NCI-H2227 treated with DMSO at 0.1 percent for 48 hours (cell line): ENCODE measurements at places on chromosomes 16 and 17.

GRCh38 chr17:61200339-61200715 lies 199.3 kb upstream of the TBX2 start:
- no peak for DNase-seq

GRCh38 chr17:32822996-32823395 lies 53.9 kb downstream of the MYO1D start:
- no peak for DNase-seq

GRCh38 chr16:61892531-61892930 lies 143.7 kb downstream of the CDH8 start:
- DNase-seq = no peak

DNA sequence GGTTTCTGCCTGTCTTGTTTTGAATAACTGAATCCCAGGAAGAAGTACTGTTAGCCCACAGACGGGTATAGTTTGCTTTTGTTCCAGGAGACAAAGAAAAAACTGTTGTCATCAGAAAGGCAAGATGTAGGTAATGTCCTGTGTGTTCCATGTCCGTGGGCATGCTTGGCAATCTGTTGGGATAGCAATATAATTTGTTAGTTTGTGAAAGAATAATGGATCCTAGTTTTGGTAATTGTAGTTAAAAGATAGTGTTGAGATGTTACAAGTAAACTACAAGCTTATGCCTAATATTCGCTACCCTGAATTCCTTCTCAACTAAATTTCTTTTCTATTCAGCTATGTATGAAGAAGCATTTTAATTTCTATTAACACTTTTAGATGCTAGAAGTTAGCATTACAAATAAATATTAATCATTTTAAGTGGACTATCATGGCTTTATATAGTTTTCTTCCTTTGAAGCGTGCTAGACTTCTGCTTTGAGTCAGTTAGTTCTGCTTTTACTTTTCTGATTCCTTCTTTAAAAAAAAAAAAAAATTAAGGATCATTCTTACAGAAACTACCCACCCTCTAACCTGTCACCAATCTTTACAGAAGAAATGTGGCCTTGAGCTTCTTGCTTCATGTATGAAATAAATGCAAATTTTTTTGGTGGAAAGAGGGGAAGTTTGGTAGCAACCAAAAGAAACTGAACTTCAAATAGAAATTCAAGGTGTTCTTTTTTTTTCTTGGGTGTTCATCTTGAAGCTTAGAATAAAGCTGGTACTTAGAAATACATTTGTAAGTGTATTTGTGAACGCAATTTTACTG lies 2.4 kb downstream of the EVI2A start:
- no peak for DNase-seq

- no peak for DNase-seq
These were observed 446.5 kb downstream of the MAF start for GRCh38 chr16:79154086-79154485.

GRCh38 chr17:81097134-81097942 lies 62.4 kb downstream of the BAIAP2 start:
- peak; percentile 70 for DNase-seq

- no peak for DNase-seq
These were observed 8.6 kb upstream of the CCL2 start for GRCh38 chr17:34246446-34246845.

GRCh38 chr16:7209598-7209997 lies 123.0 kb upstream of the RBFOX1 start:
- peak; percentile 76 for DNase-seq

DNA sequence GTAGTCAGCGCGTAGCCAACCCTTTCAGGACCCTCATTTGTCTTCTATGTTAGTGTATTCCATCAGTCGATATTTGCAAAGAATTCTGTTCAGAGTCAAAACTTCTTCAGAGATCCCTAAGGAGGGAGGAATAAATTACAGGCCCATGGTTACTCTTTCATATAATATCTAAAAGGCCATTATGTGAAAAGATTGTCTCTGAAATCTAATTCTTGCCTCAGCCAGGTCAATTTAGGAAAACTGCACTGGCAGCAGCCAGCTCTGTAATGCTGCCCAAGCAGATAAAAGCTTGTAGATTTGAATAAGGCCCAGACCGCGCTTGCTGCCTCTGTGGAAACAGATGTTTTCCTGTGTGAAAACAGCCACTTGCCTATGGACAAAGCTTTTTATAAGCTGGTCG lies 379.8 kb downstream of the CNTNAP4 start:
- DNase-seq = peak; percentile 11

- peak; percentile 0 for DNase-seq
These were observed 926 bp downstream of the MYH10 start for GRCh38 chr17:8629371-8630226.

DNA sequence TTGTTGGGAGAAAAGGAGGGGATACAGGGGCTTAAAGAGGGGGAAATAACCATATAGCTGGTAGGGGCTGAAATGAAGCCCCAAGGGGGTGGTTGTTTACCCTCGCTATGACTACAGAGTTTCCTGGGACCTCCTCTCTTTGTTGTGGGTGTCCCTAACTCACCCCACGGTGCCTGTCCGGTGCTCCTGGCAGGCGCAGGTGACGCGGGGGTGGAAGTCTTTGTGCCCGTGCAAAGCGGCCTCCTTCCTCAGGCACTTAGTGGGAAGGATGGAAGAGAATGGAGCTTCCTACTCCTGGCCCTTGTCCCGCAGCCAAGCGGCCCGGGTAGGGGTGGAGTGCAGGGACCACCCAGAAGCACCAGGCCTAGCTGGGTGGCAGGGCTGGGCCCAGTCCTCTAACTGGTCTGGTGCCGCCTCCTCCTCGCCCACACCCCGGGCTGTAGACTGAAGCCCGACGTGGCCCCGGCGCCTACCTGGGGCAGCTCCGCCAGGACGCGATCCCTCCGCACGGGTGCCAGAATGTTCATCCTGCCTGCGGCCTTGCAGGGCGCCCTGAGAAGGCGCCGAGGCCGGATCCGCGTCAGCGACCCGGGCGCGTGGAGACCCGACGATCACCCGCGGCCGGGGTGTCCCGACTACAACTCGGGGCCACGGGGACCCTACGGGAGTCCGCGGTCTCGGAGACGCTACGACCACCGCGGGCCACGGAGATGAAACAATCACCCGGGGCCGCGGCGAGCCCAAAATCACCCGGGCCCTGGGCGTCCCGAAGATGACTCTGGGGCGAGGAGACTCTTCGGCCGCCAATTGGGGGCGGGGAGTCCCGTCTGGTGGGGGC lies 709 bp downstream of the RAB34 start:
- DNase-seq = no peak

- no peak for DNase-seq
These were observed 17.2 kb downstream of the ORC6 start for GRCh38 chr16:46706642-46707041.

- DNase-seq = no peak
These were observed 56.0 kb upstream of the TOB1 start for GRCh38 chr17:50922107-50922506.

- DNase-seq = peak; percentile 62
These were observed 12.4 kb upstream of the NFAT5 start for GRCh38 chr16:69553332-69553731.

GRCh38 chr17:73801455-73802100 lies 157.3 kb upstream of the SDK2 start:
- DNase-seq = no peak

GRCh38 chr16:15782573-15783365 lies 74.1 kb downstream of the MYH11 start:
- DNase-seq = no peak

DNA sequence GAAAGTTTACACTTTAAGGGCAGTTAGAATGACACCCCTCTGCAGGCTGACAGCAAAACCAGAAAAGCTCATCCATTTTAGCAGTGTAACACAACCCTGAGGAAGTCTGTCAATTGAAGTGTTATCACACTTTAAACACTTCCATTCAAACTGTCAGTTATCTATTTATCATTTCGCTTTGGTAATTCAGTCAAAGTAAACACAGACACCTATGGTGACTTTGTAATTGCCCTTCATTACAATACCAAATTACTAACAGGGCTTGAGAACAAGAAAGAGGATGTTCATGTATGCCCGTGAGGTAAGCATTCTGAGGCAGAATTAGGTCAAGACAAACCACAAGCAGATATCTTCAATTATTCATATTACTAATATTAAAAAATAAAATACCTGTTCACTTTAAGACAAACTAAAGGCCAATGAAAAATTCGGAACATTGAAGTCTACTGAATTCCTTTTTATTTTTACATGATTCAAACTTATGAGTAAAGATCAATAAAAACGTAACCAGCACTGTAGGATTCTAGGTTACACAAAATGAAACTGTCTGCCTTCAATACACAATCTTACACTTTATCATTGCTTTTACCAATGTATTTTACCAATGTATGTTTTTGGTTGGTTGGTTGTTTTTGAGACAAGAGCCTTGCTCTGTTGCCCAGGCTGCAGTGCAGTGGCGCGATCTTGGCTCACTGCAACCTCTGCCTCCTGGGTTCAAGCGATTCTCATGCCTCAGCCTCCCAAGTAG lies 57.1 kb downstream of the BRIP1 start:
- no peak for DNase-seq

DNA sequence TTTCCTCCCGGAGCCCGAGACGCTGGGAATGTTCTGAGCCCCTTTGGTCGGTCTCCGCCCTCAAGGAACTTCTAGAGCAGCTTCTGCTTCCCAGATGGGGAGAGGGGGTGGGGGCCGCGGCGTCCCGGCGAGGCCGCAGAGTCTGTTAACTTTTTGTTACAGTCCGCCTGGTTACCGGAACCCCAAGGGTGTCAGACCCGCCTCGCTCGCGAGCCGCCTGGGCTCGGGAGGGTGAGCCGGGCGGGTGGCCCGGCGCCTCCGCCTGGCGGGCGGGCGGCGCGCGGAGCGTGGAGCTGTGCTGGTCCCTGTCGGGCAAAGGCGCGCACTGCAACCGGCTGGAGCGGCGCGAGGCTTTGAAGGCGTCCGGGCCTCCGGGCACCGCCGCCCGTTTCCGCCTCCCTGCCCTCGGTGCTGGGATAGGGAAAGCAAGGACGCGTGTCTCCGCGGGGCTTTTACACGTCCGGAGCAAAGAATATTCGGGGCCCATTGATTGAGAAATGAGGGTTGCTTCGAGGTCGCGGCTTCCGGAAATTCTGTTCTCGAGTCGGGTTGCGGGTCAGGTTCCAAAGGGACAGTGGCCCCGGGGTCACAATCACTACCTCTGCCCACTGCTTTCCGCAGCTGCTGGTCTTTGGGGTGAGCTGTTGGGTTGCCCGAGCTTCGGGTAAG lies 1.7 kb downstream of the HS3ST3B1 start:
- no peak for DNase-seq

GRCh38 chr17:72790190-72790589 lies 302.3 kb downstream of the SLC39A11 start:
- no peak for DNase-seq

DNA sequence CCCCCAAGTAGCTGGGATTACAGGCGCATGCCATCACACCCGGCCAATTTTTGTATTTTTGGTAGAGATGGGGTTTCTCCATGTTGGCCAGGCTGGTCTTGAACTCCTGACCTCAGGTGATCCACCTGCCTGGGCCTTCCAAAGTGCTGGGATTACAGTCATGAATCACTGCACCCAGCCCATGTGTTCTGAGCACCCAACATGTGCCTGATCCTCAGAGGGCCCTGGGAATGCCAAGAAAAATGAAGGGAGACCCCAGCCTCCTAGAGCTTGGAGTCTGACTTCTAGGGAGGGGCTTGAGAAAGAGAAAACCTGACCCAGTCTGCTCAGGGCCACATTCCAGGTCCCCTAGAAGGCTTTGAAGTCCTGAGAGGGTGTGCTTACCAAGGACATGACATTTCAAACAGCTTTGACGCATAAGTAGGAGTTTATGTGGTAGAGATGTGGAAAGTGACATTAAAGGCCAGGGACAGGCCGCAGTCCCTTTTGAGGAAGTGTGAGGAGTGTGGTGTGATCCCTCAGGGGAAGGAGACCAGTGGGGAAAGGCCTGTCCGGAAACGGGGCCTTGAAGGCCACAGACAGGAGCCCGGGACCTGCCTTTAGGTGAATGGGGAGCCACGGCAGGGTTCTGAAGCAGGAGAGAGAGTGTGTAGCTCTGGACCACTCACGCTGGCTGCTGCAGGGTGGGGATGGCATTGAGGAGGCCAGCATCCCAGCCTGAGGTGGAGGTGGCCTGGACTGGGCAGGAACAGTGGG lies 1.1 kb upstream of the CCL22 start:
- DNase-seq = no peak

DNA sequence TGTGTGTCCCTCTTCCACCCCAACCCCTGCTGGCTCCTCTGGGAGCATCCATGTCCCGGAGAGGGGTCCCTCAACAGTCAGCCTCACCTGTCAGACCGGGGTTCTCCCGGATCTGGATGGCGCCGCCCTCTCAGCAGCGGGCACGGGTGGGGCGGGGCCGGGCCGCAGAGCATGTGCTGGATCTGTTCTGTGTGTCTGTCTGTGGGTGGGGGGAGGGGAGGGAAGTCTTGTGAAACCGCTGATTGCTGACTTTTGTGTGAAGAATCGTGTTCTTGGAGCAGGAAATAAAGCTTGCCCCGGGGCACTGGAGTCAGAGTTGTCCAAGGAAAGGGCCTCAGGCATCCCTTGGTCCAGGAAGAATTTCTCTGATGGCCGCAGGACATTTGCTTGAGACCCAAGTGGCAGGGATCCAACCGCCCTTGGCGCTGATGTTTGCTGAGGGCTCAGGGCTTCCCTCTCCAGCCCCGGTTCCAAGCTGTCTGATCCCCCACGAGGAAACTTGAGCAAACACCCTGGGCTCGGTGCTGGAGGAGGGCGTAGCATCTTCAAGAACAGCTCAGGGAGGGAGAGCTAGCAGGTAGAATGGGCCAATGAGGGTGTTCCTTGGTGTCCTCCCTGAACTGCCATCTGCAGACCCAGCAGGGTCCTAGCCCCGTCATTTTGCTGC lies 4.5 kb downstream of the NXPH3 start:
- no peak for DNase-seq

DNA sequence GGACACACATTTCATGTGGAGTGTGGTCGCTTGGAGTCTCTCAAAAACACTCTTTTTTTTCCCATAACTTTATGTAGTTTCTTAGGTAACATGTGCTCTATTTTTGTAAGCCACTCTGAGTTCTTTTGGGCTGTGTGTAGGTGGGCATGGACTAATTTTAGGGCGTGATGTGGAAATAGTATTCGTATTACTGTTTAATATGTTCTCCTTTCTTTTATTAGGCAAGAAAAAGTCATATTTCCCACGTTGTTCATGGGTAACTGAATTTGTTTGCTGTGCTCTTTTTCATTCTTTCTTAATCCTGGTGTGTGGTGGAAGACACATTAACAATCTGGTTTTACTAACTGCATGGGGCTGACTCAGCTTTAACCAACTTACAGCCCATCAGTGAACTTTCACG lies 27.4 kb downstream of the NDEL1 start:
- no peak for DNase-seq

DNA sequence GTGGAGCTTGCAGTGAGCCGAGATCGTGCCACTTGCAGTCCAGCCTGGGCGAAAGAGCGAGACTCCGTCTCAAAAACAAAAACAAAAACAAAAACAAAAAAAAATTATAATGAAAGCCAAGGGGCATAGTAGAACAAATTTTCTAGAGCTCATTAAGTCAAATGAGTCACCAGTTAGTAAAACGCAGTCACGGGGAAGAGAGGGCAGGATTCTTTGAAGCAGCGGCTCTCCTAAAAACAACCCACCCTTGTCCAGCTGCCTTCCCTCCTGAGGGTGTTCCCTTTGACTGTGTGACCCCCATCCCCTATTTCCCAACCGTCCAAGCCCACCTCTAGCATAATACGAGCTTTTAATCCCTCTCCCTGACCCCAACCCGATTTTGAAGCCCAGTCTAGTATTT lies 44.1 kb upstream of the STH start:
- DNase-seq = no peak
